ENCODE measurements at places on chromosomes 12 and 14. TPM values are rescaled to one million over a fixed set of nuclear protein-coding genes. Genes with fewer than 3 reads are reported as not detected.

- no peak for DNase-seq
Measured at GRCh38 chr12:75781532-75782046, 250.0 kb downstream of the PHLDA1 start.

DNA sequence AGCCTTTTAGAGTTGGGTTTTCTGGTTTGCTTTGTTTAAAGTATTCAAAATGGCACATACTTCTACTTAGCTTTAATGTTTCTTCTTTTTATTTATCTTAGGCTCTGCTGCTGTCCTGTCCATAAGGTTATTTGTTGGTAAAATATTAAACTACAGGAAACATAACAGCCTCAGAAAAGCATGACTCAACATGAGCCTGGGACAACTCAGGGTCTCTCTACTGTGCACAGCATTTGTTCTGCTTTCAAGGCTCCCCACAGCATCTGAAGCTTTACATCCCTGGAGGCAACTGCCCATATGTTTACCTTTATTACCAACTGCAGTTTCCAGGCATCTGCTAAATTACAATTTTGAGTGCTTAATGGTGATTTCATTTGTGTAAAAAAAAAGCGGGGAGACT lies 954.2 kb upstream of the FBXO33 start:
- no peak for DNase-seq

The TPPP2 gene
- total RNA-seq = not detected

DNA sequence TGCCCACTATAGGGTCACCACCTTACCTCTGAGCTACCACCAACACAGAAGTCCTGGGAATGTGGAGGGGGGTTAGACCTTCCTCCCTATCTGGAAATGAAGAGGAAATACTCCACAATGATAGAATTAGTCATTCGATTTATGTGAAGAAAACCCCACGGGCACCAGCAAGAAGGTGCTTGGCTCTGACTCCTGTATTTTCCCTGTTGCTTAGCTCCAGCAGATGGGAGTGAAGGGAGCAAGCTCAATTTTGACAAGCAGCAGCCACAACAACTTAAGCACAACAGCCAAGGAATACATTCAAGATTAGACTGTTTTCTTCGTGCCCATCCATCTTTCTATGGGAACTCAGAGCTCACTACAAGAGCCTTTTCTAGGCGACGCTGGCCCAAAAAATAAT lies 191.7 kb downstream of the SPTSSA start:
- no peak for DNase-seq

DNA sequence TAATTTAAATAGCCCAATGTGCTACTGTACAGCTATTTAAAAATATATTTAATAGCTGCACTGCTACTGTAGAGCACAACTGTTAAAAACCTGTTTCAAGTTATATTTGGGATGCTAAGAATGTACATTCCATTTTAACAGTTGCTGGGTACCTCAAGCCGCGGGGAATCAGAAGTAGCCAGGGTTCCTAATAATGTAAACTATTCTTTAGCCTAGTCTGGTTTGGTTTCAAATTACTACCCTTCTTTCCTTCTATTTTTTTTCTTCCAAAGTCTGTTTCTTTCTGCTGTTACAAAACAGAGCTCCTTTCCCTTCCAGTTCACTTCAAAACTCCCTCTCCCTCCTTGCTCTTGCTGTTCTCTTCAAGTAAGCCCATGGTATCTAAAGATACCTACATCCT lies 21.3 kb downstream of the SCAF11 start:
- DNase-seq = no peak

The CABP1 gene
- total RNA-seq = 0.18 TPM

DNA sequence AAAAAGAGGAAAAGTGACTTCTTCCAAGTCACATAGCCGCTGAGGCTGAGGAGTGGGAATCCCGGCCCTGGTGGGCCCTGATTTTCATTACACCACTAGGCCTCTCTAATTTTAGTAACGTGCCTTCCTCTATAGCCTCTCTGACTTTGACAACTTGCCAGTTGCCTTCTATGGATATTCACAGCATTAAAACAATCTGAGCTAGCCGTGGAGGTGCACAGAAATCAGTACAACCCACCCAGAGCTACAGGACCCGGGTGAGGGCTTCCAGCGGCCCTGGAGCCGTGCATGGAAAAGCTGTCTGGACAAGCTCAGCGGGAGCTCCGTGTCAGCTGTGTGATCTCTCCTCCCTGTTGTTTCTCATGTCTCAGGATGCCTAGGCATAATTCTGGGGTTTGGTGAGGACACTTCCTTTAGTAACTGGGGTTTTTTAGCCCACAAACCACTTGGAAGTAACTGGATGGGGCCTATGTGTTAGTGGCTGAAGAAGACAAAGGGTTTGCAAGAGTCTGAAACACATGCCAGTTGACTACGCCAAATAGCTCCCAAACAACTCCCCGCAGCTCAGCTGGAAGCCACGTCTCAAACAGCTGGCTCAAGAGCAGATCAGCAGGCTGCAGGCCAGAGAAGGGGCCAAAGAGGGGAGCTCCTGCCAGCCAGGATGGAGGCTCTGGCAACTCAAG lies 53.0 kb downstream of the SSH1 start:
- DNase-seq = no peak

GRCh38 chr12:109462868-109463692 lies 14.0 kb downstream of the KCTD10 start:
- DNase-seq = no peak

GRCh38 chr12:115979351-115979750 lies 298.1 kb downstream of the MED13L start:
- no peak for DNase-seq

- no peak for DNase-seq
Measured at GRCh38 chr12:468671-469389, 9.1 kb downstream of the B4GALNT3 start.

DNA sequence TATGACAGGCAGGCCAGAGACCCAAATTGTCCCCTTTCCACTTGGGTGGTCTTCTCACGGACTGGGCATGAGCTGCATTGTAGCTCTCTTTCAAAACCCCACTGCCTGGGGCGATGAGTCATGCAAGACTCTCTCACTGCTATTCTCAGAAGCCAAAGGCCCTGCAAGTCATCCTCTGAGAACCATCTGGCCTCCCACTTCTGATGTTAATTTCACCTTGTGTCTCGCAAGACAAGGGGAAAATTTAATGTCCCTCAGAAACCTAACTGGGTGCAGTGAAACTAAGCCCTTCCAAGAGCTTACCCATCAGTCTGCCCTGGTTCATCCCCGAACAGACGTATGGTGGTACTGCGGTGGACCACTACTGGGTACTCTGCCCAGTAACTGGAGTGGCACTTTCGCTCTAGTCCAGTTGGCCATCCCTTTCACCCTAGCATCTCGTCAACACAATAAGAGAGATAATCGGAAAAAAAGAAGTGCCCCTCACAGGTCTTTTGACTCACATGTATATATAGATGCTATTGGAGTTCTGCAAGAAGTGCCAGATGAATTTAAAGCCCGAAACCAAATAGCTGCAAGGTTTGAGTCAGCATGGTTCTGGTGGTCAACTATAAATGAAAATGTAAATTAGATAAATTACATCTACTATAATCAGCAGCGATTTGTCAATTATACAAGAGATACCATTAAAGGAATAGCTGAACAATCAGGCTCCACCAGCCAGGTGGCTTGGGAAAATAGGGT lies 31.3 kb upstream of the LALBA start:
- DNase-seq = no peak

DNA sequence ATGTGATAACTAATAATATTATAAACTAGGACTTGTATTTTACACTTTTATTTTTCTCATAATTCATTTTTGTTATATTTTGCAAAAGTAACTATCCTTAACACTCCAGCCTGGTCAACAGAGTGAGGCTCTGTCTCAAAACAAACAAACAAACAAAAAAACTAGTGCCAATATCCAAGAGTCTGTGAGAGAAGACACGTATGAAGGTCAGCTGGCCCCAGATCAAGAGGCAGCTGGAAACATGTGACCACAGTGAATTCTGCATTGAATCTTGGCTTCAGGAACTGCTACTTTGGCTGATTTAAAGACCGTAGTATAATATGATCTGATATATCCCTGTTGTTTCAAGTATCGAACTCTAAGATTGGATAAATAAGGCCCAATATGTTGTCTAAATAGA lies 47.0 kb downstream of the ESR2 start:
- no peak for DNase-seq
